ENCODE measurements at places on chromosomes 4 and X.

- no peak for DNase-seq
Observed at GRCh38 chr4:33737726-33738125, 2506.6 kb downstream of the ARAP2 start.

DNA sequence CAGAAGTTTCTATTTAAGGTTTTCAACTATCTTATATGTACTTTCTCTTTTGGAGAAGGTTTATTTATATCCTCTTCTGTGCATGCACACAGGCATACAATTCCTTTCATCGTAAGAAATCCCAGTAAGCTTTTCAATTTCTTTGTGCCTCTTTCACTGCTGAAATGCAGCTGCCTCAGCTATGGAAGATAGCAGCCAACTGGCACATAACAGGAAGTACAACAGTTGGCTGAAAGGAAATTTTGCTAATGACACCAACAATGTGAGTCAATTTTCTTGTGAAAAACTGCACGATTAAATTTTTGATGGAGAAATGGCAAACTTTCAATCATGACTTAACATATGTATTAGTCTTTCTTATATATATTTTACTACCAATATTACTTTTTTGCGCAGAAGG is 74.5 kb upstream of the PAQR3 start:
- DNase-seq = no peak

GRCh38 chr4:145298885-145299284 is 118.5 kb upstream of the OTUD4 start:
- DNase-seq = no peak

DNA sequence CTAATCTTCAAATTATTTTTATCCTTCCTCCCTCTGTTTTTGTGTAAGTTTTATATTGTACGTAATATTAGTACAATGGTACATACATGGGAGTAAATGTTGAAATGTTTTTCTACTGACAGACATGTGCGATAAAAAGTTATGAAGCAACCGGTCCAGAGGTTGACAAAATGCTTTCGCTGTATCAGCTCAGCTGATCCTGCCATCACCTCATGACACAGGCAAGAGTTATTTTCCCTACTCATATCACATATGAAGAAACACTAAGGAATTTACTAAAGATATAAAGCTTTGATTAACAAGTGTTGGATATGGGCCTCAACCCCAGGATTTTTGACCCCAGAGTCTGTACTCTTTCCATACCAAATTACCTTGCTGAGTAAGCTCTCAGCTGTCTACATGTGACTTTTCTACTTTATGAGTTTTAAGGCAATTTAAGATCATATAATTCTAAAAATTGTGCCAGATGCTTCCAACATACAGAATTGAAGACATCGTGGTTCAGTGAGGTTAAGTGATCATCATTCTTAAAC is 50.0 kb downstream of the CLCN5 start:
- no peak for DNase-seq

DNA sequence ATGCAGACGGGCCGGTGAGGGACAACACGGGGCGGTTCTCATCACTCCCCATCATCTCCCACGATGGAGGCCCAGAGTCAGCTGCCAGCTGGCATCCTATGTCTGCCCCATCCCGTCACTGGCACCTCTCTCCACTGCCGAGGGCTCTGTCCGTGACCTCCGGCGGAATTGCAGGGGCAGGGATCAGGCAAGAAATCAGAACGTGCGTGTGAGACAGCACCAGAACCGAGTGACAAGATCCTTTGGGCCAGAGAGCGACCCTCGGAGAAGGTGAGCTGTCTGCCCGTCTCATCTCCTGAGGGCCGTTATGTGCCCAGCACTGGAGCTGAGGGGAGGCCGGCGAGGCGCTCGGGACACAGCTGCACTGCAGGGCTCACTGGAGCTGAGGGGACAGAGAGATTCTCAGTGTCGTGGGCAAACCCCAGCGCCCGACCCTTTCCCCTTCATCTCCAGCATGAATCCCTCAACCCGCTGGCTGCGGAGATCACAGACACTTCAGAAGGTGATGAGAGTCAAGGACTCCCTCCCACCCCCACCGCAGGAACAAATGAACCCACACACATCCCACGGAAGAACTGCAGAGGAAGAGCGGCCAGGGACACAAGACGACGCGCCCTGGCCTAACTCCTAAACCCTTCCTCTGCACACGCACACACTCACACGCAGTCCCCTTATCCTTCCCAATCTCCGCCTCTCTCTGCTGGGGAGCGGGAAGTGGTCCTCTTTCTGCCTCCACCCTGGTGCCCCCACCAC is 128.7 kb downstream of the AFAP1 start:
- no peak for DNase-seq

DNA sequence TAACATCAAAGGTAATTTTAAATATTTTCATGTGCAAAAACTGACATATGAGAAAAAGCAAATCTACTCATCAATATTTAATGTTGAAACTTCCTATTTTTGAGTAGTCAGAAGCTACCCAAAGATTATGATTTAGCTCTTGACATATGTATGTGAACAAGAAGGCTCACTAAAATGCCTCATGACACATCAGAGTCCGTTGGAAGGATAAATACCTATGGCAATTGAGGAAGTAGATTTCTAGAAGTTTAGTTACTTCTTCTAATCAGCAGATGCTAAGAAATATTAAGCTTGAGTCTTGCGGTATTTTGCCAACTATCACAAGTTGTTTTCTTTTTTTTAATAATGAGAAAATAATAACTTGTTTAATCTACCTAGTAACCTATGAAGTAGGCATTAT is 55.3 kb downstream of the MSL3 start:
- DNase-seq = no peak

DNA sequence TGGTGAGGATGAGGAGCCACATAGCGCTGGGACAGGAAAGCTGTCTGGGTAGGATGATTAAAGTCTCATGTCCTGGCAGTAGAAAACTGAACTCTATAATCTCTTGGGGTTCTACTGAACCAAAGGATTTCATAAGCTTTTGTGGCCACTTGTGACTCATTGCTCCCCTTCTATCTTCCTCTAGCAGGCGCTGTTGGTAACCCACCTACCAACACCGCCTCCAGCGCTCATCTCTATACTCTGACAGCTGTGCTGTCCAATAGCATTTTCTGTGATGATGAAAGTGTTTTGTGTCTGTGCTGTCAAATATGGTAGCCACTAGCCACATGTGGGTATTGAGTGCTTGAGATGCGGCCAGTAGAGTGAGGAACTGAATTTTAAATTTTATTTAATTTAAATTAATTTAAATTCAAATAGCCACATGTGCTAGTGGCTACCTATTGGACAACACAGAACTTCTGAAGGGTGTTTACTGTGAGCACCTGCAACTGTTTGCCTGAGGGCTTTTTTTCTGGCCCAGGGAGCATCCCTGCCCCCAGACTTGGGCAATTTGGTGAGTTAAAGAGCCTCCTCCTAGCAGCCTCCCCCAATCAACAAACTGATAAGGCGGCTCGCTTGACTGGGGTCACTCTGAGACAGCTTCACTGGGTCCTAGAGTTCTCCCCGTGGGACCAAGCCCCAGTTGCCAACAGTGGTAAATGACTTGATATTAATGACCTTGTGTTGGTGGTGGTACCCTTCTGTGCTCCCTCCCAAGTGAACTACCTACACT is 169.2 kb upstream of the ATP6AP2 start:
- no peak for DNase-seq

DNA sequence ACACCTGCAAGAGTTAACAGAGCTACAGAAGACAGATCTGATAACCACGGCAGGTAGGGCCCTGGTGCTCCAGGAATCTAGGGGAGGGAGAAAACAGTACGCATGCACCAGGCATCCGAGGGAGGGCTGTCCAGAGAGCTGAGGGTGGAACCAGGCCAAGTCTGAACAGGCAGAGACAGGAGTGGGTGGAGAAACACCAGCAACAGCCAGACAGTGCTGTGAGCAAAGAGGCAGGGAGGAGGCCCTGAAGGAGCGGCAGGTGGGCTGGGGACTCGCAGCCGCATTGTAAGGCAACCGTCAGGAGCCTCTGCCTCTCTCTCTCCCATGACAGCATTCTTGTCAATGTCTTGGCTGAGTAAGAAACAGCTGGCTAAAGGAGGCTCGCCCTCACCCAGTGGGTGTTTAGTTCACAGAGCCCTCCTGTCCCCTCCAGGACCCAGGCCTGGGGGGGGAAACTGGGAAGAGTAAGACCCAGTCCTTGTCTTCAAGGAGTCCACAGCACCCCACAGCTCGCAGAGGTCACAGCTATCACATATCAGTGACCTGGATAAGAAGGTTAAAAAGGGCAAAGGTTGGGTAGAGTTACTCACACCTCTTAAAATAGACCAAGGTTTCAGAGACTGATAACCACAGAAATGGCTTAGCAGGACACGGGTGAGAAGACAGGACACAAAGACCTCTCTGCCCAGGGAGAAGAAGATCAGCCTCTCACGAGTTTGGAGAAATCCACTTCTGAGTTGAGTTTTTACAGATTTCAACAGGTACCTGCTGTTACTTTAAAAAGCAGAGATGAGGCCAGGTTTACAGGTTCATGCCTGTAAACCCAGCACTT is 10.5 kb downstream of the ACSL1 start:
- DNase-seq = no peak

- DNase-seq = no peak
Observed at GRCh38 chrX:10110316-10110935, 46.3 kb upstream of the CLCN4 start.

GRCh38 chr4:173189117-173189693 is 20.6 kb downstream of the GALNT7 start:
- no peak for DNase-seq

GRCh38 chrX:119537487-119537886 is 27.7 kb downstream of the STEEP1 start:
- DNase-seq = no peak

GRCh38 chr4:1795299-1796195 is 2.5 kb downstream of the FGFR3 start:
- DNase-seq = no peak

All from GM12891 (cell line).